ENCODE measurements at places on chromosomes 7 and 10.

DNA sequence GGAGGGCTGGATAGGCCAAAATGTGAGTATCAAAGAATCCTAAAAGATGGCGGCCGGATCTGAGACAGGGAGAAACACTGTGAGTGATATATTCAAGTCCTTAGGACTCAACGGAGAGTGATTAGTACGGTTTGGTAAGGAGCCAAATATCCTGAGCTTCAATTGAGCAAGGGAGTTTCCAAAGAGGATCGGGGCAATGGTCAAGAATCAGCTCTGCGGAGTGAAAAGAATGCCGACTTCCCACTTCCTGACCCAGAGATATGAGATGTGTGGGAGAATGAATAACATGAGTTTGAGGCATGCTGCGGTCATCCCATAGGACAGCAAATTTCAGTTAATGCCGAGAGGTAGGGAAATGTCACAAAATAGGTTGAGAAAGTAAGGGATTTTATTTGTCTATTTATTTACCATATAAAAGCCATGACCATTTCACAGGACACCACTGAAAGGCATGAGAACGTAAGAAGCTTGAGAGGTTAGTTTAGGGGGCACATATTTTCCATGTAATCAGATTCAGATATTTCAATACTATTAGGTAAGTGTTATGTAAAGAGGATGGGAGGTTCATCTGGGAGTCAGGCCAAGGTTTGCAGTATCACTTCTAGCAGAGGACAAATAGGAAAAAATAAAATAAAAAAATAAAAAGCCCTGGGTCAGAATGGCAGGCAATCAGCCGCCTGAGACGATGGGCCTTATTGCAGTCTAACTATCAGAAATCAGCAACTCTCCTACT, 165.6 kb downstream of the HGF start:
- no peak for DNase-seq

DNA sequence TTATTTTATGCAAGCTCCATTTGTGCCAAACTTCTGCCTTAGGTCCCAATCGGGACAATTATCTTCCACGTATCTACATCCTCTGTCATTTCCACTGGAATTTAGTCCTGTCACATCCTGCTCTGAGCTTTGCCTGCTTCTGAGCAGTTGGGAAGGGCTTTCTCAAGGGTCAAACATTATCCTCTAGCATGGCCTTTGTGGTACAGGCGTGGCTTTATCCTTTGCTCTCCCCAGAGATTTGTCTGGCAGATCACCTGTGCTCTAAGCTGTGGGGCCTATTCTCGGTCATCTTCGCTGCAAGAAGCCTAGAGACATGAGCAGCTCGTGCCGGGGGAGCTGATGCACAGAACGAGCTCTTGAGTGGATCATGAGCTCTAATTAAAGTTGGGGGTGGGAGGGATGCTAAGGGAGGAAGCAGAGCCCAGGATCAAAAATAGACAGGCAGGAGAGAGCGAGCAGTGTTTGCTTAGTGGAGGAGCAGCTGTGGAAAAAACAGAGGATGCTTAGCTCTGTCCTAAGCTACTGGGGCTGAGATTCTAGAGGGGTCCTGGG, 19.8 kb upstream of the TMEM273 start:
- no peak for DNase-seq

DNA sequence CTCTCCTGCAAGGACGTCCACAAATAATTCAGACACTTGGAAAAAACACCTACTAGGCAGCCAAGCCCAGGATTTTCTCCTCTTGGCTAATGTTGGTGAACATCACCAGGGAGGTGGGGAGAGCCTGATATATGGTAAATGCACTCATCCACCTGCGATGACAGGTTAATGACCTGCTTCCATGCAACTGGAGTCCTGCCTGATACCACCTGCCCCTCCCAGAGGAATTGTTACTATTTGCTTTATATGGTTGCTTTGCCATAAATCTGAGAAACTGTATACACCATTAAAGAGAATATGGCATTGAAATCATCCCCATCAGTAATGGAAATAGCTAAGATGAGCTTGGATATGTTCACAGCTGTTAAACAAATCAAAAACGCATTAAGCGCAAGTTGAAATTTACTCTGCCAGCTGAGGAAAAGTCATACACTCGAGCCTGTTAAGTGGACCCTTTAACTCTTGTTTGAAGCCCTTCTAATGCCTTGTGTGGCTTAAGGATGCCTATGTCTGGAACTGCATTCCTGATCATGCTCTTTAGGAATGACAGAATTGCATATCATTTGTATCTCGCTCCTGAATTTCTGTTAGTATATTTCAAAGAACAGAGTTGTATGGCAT, 208.3 kb downstream of the PRPF18 start:
- DNase-seq, result no peak

DNA sequence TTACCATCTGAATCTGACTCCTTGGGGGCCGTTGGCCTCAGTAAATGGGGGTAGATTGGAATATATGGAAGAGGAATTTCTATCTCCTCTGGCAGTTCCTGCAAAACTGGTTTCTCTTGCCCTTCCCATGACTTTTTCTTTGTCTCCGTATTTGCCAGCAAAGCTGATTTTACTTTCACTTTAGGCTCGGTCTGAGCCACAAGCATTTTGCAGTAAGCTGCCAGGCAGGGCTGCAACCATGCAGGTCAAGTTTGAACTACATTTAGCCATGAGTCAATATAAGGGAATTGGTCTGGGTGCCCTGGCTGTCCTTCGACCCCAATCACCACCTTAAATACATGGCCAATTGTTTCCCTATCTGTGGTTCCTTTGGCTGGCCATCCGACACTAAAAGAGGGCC, 104.3 kb downstream of the TRIM24 start:
- no peak for DNase-seq

GRCh38 chr10:7133958-7134357, 276.9 kb downstream of the SFMBT2 start:
- no peak for DNase-seq

DNA sequence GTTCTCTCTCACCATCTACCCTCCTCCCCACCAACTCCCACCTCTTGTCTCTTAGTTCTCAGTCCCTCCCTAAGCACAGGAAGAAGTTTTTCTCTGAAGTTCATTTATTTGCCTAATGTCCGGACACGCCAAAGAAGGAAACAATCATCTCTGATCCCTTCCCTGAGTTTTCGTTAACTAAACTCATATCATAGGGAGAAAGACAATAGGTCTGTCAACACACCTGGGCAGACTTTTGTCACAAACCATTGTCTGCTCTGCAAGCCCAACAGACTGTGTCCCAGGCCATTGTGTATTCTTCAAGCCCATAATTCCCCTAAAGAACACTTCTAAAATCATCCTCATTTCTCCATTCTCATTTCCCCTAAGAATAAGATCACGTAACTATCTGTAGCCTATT, 691.0 kb upstream of the MBL2 start:
- no peak for DNase-seq

DNA sequence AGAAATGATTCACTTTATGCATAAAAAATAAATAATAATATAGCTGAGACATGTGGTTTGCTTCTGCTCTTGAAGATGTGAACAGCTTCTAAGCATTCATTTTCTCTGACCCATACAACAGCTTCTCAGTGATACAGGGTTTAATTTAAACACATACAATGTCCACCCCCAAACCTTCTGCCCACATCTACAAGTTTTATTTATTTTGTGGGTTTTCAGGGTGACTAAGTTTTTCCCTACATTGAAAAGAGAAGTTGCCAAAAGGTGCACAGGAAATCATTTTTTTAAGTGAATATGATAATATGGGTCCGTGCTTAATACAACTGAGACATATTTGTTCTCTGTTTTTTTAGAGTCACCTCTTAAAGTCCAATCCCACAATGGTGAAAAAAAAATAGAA, 17.2 kb downstream of the INHBA start:
- no peak for DNase-seq

- no peak for DNase-seq
These were observed 129.1 kb upstream of the ANKRD1 start for GRCh38 chr10:91049988-91050360.

GRCh38 chr7:54116956-54117355, 425.2 kb upstream of the VSTM2A start:
- DNase-seq, result no peak

DNA sequence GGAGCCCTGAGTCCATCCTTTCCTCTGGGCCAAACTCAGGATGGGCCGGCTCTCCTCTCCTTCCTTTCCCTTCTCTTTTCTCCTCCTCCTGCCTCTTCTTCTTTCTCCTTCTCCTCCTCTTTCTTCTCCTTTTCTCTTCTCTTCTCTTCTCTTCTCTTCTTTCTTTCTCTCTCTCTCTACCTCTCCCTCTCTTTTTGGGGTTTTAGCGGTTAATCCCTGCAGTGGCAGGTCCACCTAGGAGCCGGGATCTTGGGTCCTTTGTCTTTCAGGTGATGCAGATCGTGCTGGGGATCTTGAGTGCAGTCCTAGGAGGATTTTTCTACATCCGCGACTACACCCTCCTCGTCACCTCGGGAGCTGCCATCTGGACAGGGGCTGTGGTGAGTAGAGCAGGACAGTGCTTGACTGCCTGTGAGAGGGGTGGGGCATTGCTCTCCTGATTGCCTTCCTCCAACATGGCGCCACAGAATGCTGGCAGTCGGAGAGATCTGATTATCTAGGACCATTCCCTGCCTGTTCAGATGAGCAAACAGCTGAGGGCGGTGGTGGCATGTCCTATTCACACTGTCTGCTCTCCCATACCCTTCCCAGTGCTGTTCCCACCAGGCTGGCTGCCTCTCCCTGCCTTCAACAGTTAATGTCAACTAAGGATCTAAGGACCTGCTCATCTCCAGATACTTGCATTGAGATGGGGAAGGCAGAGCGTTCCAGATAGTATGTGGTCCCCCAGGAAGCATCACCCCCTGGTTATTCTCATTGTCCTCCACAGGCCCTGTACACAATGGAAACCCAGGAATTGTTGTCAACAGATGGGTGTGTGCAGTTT, 1.6 kb downstream of the TMEM176A start:
- no peak for DNase-seq

DNA sequence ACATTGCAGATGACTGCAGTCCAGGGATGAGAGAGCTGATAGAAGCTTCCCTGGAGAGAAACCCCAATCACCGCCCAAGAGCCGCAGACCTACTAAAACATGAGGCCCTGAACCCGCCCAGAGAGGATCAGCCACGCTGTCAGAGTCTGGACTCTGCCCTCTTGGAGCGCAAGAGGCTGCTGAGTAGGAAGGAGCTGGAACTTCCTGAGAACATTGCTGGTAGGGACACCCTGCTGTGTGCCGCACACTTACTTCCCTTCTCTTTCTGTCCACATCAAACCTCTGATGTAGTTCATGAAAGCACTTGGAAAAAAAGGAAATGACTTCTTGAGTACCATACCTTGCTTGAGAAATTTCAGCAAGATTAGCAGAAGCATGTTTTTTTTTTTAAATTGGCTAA, 25.3 kb downstream of the MAP3K8 start:
- DNase-seq, result no peak

- DNase-seq, result no peak
These were observed 234.0 kb downstream of the BICC1 start for GRCh38 chr10:58746474-58747185.

DNA sequence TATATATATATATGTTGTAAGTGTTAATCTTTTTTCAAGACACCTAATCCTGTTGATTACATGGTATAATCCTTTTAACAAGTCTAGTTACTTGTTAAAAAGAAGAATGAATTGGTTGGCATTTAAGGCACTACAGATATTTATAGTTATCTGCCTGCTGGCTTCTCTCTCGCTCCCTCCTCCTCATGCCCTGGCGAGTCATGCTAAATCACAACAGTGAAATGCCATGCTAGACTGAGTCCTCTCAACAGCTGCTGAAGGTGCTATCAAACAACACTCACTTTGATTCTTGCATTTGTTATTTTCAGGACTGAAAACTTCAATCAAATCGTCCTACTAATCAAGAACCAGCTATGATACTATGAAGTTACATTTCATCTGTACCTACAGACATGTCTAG, 15.4 kb downstream of the NRAP start:
- no peak for DNase-seq

DNA sequence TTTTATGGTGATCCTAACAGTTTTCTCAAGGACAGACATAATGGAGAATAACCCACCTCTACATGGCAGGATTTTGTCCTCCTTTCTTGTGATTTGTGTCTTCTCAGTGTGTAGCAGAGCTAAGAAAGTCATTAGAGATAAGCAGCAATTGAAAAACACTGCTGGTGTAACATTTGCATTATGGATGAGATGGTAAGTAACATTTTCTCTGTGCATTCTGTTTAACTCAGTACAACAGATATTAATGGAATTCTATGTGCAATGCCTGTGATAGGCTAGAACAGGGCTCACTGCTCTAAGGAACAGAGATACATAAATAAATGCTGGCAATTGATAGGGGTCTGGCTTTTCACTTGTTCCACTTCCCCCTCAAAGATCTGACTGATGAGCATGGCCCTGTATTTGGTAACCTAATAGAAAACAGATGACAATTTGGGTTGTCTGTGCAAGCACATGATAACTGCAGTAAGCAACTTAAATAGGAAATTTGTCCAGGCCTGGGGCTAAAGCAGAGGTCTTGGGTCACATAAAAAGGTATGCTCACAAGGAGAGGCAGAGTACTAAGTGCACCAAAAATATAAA, 560.3 kb upstream of the POM121L12 start:
- no peak for DNase-seq

DNA sequence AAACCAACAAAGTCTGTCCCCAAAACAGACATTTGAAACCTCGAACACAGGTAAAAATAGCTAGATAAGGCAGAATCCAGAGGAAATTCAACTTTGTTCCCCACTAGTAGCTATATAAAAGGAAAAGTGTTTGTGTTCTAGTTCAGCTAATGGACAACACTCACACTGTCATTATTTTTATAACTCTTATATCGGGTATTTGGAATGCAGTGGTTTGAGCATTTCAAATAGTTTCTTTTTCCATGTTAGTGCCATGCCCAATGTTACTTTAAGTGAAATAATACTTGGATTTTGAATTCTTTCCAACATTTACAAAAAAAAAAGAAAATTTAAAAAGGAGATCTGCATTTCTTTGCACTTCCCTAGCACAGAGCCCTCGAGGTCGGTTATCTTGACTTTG, 213.6 kb downstream of the DOCK4 start:
- DNase-seq, result no peak

DNA sequence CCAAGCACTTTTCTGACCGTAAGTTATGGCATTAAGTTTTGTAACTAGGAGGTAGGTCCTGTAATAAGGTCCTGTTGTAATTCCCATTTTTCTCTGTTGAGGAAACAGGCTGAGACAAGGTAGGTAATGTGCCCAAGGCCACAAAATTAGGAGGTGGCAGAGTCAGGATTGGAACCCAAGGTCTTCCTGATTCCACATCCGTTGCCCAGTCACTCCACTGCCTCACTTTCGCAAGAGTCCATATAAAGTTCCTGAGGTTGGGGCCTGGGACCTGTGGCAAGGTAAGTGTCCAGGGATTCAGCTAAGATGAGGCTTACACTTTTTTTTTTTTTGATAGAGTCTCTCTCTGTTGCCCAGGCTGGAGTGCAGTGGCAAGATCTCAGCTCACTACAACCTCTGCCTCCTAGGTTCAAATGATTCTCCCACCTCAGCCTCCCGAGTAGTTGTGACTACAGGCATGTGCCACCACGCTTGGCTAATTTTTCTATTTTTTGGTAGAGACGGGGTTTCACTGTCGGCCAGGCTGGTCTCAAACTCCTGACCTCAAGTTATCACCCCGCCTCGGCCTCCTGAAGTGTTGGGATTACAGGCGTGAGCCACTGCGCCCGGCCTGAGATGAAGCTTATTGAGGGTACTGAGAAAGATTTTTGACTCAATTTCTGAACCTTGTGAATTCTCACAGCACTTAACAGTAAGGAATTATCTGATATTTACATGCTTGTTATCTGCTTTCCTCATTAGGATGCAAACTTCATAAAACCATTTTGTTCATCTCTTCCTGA, 20.3 kb upstream of the GNA12 start:
- DNase-seq, result no peak
